Kidney capillary endothelial cell (primary cell): ENCODE measurements at places on chromosomes 6 and 20.

GRCh38 chr20:57801581-57801980 lies 91.8 kb upstream of the PMEPA1 start:
- no peak for DNase-seq

DNA sequence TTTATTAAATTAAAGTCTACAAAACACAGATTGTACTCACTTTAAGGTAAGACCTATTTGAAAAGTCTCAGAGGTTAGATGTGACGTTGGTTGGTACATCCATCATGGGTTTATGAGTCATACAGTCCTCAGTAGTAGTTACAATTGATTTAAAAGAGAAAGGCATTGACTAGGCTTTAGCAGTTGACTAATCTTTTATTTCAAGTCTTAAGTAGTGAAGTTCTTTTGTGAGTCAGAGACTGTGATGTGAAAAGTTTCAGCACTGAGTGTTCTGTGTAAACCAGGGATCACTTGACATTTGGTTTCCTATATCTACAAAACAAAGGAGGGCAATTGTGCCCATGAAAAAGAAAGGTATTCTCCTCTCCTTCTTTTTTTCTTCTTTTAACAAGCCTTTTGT lies 221.3 kb downstream of the GRIK2 start:
- DNase-seq, result no peak

DNA sequence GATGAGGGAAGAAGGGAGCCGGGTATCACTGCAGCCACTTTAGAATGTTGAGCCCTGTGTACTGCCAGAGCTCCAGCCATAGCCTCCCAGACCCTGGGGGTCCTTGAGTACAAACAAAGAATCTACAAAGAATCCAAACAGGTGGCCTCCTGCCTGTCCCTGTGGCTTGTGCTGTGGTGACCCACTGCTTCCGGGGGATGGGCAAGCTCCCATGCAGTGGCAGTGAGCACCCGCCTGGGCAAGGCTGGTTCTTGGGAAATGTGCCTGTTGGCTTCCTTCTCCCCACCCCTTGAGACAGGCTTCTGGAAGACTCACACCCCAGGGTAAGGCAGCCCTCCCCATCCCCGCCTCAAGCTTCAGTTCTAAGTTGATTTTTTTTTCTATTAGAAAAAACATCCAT lies 13.9 kb downstream of the SIRPA start:
- no peak for DNase-seq

- no peak for DNase-seq
Observed at GRCh38 chr6:70725817-70726415, 58.2 kb downstream of the SMAP1 start.

- no peak for DNase-seq
Observed at GRCh38 chr6:99711925-99712324, 105.3 kb downstream of the PRDM13 start.

GRCh38 chr20:53613748-53614147 lies 20.1 kb upstream of the ZNF217 start:
- DNase-seq, result no peak

GRCh38 chr6:115986026-115986425 lies 74.7 kb downstream of the FRK start:
- DNase-seq, result no peak

GRCh38 chr20:53399592-53400335 lies 193.9 kb downstream of the ZNF217 start:
- DNase-seq, result no peak

GRCh38 chr6:90336388-90336947 lies 39.8 kb upstream of the BACH2 start:
- no peak for DNase-seq

DNA sequence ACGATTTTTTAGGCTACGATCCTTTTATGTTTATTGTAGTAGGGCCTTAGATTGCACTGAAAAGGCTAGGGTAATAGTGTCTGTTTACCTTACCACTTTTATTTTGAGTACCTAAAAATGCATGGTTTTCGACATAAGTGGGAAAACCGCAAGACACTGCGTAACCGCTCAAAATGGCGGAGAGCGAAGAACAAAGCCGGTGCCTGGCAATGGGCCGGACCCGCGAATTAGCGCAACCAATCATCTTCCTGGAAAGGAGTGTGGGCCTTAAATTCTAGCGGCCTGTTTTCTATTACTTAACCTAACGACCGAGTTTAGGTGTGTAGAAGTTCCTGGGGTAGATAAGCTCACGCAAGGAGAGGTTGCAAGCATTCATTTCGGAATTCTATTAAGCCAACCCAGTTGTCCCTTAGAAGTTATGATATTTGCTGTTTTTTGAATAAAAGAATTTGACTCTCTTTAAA lies 118.0 kb downstream of the HFE start:
- peak; percentile 73 for DNase-seq

- no peak for DNase-seq
Observed at GRCh38 chr6:10112871-10113549, 301.9 kb downstream of the TFAP2A start.

- no peak for DNase-seq
Observed at GRCh38 chr20:48807051-48807450, 20.7 kb downstream of the PREX1 start.

DNA sequence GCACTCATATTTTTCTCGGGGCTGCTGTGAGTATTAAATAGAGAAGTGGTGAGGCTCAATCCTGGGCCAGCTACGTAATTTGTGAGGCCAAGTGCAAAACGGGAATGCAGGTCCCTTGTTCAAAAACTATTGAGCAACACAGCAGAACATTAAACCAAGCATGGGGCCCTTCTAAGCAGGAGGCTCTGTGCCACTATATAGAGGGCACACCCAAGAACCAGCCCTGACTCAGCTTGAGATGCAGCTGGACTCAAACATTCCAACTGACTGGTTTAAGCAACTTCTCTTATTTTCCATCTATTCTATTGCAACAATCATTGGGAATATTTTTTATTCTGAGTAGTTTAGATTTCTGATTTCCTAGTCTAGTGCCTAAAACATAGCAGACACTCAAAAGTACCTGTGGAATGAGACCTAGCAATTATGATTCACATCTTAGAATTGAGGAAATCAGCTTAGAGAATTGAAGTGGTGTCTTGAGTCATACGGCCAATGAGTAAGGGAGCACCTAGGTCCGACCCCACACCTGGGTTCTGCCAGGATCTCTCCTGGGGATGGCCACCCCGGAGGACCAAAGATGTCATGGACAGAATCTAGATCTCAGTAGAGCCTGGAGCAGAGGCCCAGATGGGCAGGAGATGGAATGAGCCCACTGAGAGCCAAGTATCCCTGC lies 1.3 kb downstream of the SIRPB2 start:
- no peak for DNase-seq
